ENCODE measurements at places on chromosomes 6 and 20.
A peak's percentile ranks its signal among the peaks of the same experiment; 100 is the strongest.

DNA sequence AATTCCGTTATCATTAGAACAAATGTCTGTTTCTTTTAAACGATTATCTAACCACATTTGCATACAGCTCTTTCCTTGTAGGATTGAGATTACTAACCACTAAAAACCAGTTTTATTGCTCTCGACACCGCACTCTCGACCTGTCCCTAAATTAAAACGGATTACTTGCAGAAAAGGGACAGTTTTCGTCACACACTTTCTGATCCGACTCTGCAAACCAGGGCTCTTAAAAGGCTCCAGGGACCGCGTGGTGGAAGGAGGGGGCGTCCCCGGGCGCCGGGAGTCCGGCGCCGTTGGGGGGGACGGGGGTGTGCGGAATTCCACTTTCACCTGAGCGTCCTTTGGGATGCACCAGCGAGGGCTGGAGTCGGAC is 731 bp downstream of the MAK start:
- DNase-seq, result peak; percentile 73

DNA sequence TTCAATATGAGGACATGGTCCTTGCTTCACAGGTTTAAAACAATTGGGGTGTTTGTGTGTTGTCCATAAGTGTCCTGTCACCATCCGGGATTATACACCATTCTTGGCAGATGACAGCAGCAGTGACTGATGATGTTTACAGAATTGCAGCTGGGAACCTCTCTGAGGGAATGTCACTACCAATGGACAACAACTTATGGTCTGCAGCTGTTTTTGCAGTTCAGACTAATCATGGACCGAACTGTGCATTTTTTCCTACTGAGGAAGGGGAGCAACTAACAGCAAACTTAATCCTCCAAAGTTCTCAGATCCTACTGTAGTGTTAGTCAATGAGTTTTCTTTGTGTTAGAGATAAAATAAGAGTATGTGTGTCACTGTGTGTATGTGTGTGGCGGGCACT is 26.0 kb downstream of the FAM229B start:
- DNase-seq, result no peak

- no peak for DNase-seq
Observed at GRCh38 chr6:19413323-19413722, 423.8 kb upstream of the ID4 start.

DNA sequence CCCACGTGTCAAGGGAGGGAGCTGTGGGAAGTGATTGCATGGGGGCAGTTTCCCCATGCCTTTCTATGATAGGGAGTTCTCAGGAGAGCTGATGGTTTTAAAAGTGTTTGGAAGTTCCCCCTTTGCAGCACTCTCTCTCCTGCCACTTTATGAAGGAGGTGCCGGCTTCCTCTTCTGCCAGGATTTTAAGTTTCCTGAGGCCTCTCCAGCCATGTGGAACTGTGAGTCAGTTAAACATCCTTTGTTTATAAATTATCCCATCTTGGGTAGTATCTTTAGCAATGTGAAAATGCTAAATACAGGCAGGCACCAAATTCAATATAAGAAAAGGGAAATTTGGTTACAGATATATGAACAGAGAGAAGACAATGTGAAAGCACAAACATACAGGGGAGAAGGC is 96.4 kb upstream of the EPHA7 start:
- no peak for DNase-seq

DNA sequence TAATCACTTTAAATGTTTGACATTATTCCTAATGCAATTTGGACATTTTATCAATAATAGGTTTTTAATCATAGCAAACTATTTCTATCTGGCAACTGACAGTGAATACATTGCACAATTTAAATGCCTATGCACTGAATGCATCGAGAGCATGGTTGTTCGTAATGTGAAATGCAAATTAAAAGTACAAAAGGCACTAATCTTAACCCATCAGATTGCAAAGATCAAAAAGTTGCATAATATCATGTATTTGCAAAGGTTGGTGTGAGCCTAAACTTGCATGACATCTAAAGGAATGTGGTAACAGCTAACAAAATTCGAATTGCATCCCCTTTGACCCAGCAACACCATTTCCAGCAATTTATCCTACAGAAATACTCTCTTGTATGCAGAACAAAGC is 469.9 kb upstream of the IRAK1BP1 start:
- DNase-seq, result no peak

DNA sequence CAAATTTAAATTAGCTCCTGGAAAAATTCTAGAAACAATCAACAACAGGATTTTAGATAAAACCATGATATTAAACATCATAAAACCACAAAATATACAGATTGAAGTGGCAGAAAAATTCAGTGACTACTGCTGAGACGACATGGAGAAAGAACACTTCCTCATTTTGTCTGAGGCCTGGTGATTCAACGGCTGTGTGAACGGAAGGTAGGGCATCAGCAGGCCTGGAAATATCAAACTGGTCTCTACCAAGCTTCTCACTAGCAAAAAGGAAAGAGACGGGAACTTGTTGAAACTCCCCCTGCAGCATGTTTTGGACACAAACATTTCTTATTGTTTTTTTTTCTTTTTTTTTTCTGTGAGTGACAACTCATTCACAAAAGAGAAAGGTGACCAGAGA is 58.0 kb upstream of the AHI1 start:
- peak; percentile 5 for DNase-seq

- no peak for DNase-seq
Observed at GRCh38 chr20:20411836-20412235, 43.9 kb downstream of the INSM1 start.

- no peak for DNase-seq
Observed at GRCh38 chr6:27672113-27672799, 199.4 kb upstream of the ZNF184 start.

DNA sequence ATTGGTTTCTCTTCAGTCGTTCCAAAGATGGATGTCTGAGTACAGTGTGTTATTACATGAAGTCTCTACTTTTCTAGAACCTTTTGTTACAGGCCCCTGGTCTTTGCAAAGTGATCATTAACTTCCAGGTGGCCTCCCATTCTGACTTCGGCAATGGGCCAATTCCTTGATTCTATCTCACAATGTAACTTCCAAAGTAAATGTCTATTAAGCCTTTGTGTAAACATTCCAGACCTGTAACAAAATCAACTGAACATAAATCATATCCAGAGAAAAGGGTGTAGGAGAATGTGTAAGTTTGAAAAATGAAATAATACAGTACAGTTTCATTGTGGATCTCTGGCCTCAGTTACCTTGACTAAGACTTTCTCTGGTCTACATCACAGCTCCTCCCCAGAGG is 187.8 kb upstream of the JAG1 start:
- DNase-seq, result no peak

DNA sequence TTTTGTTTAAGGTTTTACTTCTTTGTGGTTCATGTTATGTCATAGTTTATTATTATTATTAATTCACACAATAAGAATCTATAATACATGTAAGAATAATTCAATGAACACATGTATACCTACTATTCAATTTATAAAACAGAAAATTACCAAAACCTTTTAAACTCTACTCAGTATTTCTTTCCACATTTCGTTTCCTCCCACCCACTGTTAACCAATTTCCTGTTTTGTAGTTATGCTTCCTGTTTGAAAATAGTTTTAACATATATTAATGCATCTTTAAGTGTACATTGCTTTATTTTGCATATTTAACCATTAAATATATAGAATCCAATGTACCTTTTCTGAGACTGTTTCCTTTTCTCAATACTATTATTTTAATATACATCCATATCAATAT is 397.9 kb upstream of the SPTLC3 start:
- DNase-seq, result no peak

DNA sequence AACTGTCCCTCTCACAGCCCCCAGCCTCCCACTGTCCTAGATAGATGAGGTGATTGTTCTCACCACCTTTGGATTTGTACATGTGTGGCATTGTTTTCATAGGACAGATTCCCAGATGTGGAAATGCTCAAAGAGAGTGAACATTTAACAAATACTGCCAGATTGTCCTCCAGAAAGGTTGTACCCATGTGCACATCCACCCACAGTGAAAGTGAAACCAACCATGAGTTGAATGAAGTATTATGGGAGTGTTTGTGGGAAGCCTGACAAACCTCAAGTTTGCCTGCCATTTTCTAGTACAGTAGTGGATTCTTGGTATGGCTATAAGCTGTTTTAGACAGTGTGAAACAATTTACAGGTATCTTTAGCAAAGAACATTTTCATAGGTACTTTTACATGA is 42.7 kb downstream of the ANKRD6 start:
- no peak for DNase-seq

- DNase-seq, result no peak
Observed at GRCh38 chr6:79301290-79301689, 66.8 kb upstream of the HMGN3 start.

DNA sequence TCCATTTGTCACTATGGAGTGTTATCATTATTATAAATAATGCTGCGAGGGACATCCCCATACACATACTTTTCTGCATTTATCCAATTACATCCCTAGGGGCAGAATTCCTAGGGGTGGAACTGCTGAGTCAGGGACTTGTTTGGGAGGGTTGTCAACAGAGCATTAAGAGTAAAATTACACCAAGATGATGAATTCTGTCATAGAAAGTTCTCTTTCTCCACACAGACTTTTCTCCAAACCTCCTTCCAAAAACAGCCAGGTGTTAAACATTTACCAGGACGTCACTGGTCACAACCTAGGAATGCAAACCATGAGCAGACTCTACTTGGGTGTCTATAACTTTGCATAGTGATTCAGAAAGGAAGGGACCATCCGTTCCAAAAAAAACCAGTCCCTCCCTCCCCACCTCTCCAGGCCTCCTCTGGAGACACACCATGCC is 95.5 kb downstream of the PRND start:
- no peak for DNase-seq

DNA sequence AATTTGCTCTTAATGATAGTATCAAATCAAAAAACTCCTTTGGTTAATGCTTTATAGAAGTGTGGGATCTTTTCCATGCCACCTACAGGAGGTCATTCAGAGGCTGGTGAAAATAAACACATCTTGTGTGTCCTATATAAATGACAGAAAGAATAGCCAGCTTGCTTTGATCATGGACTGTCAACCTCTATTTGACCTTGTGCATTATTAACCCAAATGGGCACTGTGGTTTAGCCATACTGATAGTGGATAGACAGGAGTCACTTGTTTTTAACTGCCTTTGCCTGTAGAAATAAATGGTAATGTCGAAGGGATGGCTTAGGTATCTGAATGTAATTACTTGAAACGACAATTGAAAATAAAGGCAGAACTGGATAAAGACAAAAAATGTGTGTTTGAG is 123.8 kb downstream of the CDKAL1 start:
- no peak for DNase-seq

DNA sequence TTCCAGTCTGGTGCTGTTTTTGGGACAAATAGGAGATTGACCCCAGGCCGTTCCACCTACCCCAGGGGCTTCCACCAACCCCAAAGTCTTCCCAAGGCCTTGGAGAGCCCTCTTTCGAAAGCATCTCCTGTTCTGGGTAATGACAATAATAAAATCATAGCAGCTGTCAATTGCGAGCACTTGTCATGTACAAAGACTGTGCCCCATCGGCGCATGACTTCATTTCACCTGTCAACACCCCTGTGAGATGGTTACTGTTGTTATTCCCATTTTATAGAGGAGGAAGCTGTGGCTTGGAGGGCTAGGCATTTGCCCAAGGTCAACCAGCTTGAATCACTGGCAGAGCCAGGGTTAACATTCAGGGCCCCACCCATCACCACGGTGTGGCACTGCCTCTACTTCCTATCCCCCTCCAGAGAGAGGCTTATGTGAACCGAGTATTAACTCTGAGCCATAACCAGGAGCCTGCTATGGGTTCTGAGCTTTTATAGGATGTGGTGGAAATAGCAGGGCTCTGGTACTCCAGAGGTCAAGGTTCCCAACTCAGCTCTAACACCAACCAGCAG is 51.2 kb downstream of the HNF4A start:
- peak; percentile 27 for DNase-seq

- DNase-seq, result no peak
Observed at GRCh38 chr20:32982617-32983458, 21.4 kb downstream of the SUN5 start.

- peak; percentile 25 for DNase-seq
Observed at GRCh38 chr6:34514112-34514511, 42.0 kb downstream of the SPDEF start.

GRCh38 chr6:33419580-33420490 is at the start of gene SYNGAP1:
Gene SYNGAP1, plus strand, starts transcription at chr6:33420065. Its CDS starts 200 bp downstream, at chr6:33420265.
- peak; percentile 78 for DNase-seq

DNA sequence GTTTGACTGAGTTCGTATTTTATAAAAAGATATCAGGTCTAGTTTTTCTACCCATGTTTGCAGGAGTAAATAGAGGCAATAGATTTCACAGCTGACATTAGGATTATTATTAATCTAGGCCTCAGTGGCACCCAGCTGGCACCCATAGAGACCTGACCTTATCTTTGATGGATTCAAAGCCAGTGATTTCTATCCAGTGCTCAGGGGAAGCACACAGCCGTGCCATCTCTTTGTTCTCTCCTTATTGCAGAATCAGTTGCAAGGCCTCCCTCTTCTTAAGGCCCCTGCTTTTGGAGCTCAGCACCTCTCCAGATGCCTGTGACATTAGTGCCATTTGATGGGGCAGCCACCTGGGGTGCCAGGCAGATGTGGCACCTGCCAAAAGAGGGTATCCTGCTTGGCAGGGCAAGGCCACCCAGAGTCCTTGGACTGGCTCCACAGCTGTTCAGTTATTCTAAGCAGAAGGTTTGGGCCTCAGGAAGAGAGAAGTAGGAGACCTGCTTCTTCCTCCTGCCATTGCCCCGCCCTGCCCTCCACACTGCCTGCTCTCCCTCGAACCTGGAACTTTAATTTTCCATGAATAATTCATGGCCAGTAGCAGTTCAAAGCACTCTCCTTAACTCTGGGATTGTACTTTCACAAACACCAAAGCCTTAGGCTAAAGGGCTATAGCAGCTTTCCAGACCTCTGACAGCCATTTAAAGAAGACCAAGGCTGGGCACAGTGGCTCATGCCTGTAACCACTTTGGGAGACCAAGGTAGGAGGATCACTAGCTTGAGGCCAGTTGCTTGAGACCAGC is 206.3 kb downstream of the ZDHHC14 start:
- DNase-seq, result no peak

GRCh38 chr6:14922706-14923460 is 323.0 kb upstream of the JARID2 start:
- DNase-seq, result no peak

GRCh38 chr6:142518761-142519160 is 217.0 kb downstream of the ADGRG6 start:
- no peak for DNase-seq

DNA sequence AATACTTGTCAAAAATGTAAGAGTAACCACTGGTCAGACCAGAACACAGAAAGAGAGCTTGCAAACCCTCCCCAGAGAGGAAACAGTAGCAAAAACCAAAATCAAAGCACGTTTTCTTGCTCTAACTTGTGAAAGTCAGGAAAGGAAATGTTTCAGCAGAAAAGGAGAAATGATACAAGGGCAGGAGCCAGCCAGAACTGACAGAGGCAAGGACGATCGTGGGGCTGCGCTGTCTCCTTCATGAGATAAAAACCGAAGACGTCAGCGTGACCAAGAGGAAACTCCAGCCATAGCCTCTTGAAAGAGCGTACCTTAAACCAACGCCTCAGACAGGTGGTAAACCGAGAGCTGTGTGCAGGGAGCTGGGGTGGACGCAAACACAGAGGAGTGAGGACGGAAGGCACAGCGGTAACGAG is 27.5 kb downstream of the LAMA5 start:
- no peak for DNase-seq

Measured in H7 (cell line).